Stimulated activated CD4-positive, alpha-beta T cell treated with anti-CD3 and anti-CD28 coated beads, Interleukin-12 subunit alpha, Interleukin-12 subunit beta, amount 100 ng/mL, for 24 hours (primary cell): ENCODE measurements at places on chromosomes 4 and X.

DNA sequence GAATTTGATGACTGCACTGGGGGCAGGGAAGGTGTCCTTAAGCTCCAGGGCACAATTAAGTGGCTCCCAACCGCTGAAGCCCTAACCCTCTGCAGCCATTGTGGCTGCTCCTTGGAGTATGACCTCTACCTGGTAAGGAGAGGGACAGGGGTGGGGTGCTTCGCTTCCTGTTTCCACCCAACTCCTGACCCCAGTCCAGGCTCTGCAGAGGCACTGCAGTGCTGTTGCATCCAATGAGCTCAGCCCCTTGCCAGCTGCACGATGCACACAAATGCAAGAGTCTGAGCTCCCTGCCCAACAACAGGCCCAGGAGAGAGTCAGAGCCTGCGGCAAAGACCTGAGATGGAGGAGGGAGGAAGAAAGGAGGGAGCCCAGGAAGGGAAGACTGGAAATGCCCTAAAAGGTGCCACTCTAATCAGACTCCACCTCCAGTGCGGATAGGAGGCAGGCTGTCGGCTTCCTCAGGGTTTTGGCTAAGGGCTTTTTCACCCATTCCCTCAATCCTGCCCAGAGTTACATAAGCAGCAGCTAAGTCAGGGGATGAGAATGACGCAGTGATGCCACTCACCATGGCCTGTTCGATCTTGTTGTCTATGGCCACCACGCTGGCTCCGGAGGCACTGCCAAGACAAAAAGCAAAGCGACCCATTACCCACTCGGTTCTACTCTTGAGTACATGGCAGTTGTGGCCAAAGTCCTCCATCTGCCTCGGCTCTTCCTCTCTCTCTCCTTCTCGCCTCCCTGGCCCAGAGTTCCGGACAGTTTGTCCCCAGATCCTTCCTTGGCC, 60.1 kb downstream of the TSC22D3 start:
- DNase-seq: no peak

- no peak for DNase-seq
Measured at GRCh38 chr4:48197643-48198237, 63.7 kb upstream of the TXK start.

- no peak for DNase-seq
Measured at GRCh38 chrX:38060331-38060878, 54.1 kb downstream of the SYTL5 start.

DNA sequence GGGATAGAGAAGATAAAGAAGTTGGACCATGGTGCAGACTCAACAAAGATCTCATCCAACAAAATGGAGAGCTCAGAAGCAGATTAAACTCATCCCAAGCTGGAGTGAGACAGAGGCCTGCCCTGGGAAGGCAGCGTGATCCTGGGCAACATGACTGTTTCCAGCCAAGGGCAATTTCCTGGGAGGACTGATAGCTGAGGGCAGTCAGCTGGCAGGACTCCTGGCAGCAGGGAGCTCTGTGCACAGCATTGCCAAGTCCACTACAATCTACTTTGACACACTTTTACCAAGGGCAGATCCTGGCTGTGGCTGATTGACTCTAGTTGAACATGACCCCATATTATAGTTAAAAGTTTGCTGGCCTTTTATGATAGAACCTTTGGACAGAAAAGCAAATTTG, 357.3 kb upstream of the RASGEF1B start:
- DNase-seq: no peak

- no peak for DNase-seq
Measured at GRCh38 chr4:114282937-114283336, 303.5 kb upstream of the ARSJ start.

DNA sequence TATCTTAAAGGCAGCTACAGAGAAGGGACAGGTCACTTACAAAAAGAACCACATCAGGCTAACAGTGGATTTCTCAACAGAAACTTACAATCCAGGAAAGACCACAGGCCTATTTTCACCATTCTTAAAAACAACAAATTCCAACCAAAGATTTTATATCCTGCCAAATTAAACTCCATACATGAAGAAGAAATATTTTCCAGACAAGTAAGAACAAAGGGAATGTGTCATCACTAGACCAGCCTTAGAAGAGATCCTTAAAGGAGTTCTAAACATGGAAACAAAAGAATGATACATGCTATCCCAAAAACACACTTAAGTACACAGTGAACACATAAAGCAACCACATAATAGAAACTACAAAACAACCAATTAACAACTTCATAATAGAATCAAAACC, 105.6 kb downstream of the ANXA10 start:
- no peak for DNase-seq

DNA sequence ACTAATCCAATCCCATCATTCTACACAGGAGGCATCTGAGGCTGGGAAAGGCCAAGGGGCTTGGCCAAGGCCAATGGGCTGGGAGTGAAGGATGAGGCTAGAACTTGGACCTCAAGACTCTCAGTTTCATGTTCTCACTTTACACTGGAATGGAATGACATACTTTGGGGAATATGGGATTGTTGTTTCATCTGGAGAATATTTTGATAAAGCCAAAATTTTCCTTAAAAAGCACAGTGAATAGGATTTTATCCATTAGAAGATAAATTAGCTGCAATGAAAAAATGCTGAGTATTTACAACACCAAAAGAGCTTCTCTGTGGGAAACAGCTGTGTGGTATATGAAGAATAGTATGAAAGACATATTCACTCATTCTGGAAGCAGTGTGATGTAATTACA, 29.3 kb downstream of the SMIM20 start:
- DNase-seq: no peak

GRCh38 chr4:117678861-117679260, 355.4 kb upstream of the NDST3 start:
- no peak for DNase-seq

DNA sequence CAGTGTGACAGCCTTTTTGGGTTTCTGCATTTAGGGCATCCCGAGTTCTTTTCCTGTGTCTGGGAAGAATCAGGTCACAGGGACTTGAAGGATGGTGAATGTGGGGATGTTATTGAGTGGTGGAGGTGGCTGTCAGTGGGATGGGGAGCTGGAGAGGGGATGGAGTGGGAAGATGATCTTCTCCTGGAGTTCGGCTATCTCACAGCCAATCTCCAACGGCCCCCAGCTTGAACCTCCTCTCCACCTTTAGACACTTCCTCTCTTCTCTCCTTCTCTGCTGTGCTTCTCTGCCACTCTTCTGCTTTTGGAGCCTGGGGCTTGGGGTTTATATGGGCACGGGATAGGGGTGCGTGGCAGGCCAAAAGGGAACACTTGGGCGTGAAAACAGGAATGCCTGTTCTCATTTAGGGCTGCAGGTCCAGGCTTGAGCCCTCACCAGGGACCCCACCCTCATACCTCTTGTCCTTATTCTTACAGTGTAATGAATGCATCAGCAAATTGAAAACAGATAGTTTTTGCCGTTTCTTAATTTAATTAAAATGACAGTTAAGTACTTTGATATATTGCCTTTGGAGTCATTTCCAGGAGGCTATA, 37.5 kb downstream of the USP9X start:
- DNase-seq: no peak

GRCh38 chrX:110180176-110180927, 137.5 kb downstream of the AMMECR1 start:
- no peak for DNase-seq

DNA sequence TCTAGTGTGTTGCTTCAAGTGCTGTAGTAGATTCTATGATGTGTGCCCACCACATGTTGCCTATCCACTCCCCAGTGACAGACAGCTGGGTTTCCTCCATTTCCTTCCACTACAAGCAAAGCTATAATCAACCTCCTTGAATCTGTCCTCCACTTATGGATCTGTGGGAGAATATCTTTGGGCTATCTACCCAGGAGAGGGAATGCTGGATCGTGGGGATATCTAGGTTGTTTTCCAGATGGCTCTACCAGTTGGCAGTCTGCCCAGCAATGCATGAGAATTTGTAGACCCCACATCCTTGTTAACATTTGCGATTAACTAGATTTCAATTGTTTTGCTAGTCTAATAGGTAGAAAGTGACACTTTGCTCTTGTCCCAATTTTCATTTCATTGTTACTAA, 10.3 kb downstream of the NMU start:
- no peak for DNase-seq

DNA sequence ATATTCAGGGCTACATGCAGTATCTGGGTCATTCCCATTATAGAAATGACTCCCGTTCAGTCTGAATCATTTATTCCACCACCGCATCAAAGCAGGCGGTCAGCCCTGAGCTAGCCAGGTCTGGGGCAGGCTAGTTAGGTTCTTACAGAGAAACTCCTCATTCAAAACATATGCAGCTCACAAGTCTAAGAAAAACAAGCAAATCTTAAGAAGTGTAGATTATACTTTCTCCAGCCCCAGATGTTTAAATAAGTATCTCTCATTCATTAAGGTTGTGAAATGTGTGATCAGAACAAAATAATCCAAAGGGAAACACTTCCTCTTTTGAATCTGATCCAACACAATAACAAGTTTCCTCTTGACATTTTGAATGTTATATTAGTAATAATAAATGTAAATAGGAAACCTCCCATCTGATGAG, 441.9 kb downstream of the INPP4B start:
- no peak for DNase-seq

- DNase-seq: no peak
Measured at GRCh38 chrX:101605728-101606127, 12.1 kb downstream of the ARMCX6 start.
